Fibroblast of upper back skin (primary cell): ENCODE measurements at places on chromosomes 2 and 18.

DNA sequence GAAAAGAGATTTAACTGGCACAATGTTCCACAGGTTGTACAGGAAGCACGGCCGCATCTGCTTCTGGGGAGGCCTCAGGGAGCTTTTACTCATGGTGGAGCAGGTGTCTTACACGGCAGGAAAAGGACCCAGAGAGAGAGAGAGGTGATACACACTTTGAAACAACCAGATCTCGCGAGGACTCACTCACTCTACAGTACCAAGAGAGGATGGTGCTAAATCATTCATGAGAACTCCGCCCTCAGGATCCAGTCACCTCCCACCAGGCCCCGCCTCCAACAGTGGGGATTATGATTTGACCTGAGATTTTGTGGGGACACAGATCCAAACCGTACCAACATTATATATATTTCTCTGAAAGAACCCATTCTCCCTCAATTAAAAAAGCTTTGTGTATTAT, 79.7 kb upstream of the DOCK10 start:
- no peak for DNase-seq

GRCh38 chr18:59540780-59541179, 156.4 kb downstream of the CCBE1 start:
- DNase-seq, result peak; percentile 78

- no peak for DNase-seq
Measured at GRCh38 chr18:44841221-44841620, 160.5 kb downstream of the SETBP1 start.

GRCh38 chr2:150706561-150706960, 219.1 kb upstream of the RND3 start:
- no peak for DNase-seq

GRCh38 chr2:80322311-80322920, 17.9 kb upstream of the LRRTM1 start:
- DNase-seq, result no peak

DNA sequence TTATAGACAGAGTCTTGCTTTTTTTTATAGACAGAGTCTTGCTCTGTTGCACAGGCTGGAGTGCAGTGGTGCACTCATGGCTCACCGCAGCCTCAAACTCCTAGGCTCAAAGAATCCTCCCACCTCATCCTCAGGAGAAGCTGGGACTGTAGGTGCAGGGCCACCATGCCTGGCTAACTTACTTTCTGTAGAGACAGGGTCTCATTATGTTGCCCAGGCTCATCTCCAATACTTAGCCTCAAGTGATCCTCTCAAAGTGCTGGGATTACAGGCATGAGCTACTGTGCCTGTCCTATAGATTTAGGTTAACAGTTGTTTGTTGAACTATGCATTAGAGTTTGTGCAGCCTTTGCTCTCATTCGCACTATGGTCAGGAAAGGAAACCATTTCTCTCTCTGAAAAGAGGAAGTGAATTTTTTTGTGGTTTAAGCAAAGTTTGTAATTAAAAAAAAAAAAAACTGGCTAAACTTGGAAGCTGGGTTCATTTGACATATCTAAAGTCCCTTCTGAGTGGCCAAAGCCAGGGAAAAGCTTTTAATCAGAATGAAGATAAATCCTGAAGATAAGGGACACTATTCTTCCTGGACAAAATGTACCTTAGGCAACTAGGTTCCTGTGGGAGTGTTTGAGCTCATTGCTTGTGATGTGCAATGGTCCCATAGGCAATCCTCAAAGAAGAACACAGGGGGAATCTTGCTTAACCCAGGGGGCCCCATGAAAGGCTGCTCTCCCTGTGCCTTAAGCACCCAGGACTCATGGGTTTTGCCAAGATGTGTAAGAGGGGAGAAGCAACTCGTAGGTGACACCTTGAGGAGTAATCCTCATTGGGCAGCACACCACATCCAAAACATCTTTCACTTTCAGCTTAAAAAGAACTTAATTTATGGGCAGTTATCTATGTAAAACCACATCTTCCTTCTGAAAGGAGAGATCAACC, 201.7 kb downstream of the MREG start:
- DNase-seq, result no peak

- DNase-seq, result no peak
Measured at GRCh38 chr2:48066000-48066399, 159.7 kb upstream of the FBXO11 start.

DNA sequence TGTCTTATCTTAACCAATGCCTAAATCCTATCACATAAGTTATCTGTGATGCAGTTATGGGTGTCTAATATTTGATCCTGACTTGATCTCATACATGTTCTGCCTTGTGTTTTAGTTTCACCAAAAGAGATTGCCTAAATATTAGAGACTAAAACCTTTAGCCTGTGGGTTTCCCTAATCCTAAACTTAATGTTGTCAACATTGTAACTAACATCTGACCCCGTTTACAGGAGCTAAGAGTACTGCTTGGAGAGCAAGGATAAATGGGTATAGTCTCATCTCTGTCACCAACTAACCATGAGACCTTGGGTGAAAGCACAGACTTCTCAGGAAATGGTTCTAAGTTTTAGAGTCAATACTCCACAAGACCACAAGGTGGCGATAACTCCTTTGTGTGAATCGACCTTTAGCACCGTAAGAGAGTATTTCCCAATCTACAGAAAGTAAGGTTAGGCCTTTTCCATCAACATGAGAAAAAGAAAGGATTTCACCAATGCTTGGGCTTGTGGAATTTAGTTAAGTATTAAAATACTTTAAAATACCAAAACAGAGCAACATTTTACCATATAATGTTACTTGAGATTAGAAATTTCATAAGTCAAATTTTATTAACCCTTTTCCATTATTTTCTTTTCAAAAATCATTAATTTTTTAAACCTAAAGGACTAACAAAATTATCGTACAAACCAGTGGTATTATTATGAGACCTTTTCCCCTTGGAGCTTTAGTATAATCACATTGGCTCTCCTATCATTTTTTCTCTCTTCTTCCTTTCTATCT, 60.5 kb downstream of the G6PC2 start:
- peak; percentile 68 for DNase-seq

- no peak for DNase-seq
Measured at GRCh38 chr2:145146691-145147090, 626.8 kb upstream of the ZEB2 start.

DNA sequence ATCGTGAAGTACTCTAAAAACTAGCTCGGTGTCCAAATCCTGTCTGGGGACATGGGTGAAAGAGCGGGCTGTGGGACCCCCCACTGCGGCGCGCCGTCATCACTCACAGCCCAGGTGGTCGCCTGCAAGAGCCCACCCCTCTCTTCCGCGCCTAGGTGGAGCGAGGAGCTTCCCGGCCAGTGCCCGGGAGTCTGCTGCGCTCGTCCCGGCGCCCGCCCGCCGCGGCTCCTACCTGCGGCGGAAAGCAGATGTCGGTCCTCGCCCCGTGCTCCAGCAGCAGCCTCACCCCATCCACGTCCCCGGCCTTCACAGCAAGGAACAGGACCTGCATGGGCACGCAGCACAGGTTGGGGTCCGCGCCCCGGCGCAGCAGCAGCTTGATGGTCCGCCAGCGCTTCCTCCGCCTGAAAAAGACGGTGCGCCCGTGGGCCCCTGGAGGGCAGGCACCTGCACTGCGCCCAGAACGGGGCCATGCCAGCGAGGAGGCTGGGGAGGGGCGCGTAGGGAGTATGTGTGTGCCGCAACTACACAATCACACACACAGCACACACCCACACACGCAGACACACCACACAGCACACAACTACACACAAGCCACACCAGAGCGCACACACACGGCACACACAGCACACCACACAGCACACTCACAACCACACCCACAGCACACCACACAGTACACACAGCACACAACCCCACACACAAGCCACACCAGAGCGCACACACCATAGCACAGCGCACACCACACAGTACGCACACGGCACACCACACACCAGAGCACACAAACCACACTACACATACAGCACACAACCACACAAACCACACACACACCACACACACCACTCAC, 37.4 kb downstream of the ANKMY1 start:
- no peak for DNase-seq

DNA sequence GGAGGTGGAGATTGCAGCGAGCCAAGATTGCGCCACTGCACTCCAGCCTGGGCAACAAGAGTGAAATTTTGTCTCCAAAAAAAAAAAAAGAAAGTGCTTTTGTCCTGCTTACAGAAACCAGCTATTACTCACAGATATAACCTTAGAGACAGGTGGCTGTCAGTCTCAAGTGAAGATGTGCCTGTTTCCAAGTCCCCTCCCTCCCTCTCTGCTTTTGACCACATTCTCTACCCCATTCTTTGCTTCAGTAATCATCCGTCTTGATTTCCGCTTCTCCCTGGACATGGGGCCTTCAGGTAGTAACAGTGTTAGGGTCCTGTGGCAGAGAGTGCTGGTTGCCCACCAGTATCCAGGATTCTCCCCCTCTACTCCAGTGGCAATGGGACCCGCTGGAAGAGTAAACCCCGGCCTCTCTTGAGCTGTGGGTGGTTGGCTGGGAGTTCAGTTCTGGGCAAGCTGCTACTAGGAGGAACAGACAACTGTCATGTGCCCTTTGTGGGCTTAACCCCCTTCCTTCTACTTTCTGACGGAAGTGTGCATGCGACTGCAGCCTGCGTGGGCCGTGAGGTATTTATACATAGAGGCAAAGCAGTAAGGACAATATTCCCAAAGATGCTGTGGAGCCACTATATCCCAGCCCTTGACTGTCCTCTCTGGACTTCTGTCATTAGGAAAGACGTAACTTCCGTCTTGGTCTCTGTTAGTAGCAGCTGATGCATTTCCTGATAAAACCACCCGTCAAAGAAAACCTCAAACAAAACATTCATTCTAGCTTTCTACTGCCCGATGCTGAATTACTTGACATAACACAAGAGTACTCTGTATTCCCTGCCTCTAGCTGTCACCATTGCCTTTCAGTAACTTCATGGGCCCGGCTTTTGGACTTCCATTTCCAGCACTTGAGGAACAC, 17.8 kb downstream of the PDCL3 start:
- no peak for DNase-seq

- DNase-seq, result no peak
Measured at GRCh38 chr2:62398356-62398755, 107.6 kb downstream of the TMEM17 start.

DNA sequence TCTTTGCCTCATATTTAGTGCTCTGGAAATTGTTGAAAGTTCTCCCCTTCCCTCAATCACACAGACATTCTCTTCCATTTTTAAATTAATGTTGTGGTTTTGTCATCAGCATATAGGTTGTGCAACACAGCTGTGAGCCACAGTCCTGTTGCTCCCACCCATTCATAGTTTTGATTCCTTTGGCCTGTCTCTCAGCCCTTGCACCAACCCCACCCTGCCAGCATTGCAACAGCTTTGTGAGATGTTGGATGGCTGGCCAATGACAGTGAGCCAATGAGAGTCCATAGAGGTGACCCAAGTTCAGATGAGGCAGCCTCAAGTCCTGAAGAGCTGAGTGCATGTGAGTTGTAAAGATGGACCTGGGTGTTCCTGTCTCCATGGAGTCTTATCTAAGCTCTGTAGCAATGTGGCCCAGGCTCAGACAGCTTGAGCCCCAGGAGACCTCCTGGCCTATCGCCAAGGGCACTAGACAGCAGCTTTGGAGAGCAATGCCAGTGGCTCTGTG, 775.5 kb downstream of the RNF144A start:
- peak; percentile 96 for DNase-seq

DNA sequence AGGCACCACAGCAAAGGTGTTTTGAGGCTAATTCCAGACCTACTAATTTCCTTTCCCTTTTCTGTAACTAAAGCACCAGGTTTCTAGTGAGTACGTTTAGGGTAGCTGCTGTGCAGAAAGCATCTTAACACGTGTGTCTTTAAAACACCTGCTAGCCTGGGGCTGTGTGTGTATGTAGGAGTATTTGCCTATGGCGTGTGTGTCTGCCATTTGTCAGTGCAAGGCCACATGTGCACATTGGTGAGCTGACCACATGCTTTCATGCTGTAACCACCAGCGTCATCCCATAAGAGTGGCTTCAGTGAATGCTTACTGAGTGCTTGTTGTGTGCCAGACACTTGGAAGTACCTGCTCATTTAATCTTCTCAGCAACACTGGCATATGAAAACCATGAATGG, 241.6 kb downstream of the SEPTIN10 start:
- no peak for DNase-seq

- DNase-seq, result no peak
Measured at GRCh38 chr2:23753291-23754010, 173.5 kb downstream of the ATAD2B start.

GRCh38 chr2:233572468-233572867, 5.9 kb upstream of the USP40 start:
- no peak for DNase-seq

DNA sequence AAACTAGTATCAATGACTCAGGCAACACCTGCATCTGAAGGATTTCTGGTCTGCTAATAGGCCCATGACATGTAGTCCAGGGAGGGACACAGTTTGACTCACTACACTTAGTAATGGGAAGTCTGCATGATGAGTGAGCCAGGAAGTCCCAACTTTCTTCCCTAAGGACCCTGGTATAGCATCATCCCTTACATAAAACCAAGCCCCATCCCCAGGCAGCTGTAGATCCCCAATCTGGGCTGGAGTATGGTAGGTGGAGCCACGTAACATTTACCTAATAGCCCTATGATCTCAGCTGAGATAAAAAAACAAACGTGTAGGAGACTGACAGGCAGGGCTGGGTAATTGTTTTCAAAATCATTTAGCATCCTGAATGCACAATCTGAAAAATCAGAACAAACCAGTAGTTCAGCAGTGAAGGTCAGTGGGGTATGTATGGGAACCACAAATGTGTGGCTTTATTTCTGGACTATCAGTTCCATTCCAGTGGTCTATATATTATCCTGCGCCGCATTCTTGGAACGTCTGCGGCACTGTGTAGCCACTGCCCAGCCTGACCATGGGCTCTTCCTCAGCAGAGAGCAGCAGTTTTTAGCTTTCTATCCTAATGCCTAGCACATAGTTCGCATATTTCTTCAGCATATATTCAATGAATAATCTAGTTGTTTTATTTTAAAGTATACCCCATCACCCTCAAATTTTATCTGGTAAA, 33.5 kb downstream of the EPB41L3 start:
- DNase-seq, result peak; percentile 88

DNA sequence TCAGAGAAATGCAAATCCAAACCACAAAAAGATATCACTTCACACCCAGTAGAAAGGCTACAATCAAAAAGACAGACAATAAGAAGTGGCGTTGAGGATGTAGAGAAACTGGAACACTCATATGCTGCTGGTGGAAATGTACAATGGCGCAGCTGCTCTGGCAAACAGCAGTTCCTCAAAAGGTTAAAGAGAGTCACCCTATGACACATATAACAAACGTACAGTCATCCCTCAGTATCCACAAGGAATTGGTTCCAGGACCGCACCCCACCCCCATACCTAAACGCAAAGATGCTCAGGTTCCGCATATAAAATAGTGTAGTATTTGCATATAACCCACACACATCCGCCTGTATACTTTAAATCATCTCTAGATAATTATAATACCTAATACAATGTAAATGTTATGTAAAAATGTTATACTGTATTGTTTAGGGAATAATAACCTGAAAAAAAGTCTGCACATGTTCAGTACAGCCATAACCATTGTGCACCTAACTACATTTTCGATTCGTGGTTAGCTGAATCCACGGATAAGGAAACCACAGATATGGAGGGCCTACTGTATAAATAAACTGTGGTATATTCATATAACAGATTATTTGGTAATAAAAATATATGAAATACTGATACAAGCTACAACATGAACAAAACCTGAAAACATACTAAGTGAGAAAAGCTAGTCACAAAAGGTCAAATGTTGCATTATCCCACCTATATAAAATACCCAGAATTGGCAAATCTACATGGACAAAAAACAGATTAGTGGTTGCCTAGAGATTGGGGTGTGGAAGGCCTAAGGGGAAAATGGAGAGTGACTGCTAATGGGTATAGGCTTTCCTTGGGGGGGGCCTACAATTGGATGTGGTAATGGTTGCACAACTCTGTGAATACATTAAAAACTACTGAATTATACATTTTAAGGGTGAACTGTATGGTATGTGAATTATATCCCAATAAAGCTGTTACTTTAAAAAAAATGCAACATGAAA, 37.5 kb downstream of the UXS1 start:
- DNase-seq, result no peak
